Right renal cortex interstitium (tissue), 3 donors: ENCODE measurements at places on chromosomes 11 and 22. TPM values are rescaled to one million over a fixed set of nuclear protein-coding genes. Genes with fewer than 3 reads are reported as not detected.
A peak's percentile ranks its signal among the peaks of the same experiment; 100 is the strongest.

The MICALL1 gene
- 28.9 TPM for polyA plus RNA-seq

The YPEL4 gene
- 1.9 TPM for polyA plus RNA-seq

The OR51I2 gene
- not detected for polyA plus RNA-seq

The DDI1 gene
- not detected for polyA plus RNA-seq

- DNase-seq, result no peak
Measured at GRCh38 chr11:69718147-69718546, 14.3 kb upstream of the FGF19 start.

DNA sequence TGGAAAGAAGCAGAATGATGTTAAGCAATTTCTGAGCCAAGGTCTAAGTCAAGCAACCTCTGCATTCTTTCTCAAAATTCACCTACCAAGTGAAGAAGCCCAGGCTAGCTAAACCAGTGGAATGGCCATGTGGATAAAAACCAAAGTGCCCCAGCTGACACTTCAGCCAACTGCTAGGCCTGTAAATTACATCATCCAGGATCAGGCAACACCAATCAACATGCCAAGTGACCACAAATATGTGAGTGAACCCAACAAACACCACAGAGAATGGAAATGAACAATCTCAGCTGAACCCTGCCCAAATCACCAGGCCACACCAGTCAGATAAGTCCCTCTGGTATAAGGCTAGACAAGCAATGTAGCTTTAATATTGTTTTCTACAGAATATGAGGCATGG is 25.1 kb upstream of the FJX1 start:
- no peak for DNase-seq

GRCh38 chr22:22397292-22397870 is 111.2 kb downstream of the ZNF280B start:
- peak; percentile 18 for DNase-seq

- no peak for DNase-seq
Measured at GRCh38 chr11:122765487-122766131, 72.7 kb upstream of the CRTAM start.

DNA sequence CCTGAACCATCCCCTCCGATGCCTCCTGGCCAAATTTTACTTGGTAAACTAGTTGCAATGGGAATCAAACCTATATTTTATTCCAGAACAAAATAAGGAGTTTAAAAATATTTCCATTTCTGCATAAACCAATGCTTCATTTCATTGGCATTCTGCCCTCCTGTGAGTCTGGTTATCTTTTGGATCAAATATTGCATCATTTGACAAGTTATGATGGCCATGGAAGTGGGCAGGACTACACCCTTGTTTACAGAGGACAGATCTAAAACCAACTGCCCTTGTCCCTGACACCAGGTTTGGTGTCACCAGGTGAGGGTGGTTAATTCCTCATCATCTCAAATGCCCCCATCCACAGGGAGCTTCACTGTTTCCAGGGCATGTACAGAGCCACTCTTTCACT is 28.2 kb upstream of the E2F8 start:
- no peak for DNase-seq

DNA sequence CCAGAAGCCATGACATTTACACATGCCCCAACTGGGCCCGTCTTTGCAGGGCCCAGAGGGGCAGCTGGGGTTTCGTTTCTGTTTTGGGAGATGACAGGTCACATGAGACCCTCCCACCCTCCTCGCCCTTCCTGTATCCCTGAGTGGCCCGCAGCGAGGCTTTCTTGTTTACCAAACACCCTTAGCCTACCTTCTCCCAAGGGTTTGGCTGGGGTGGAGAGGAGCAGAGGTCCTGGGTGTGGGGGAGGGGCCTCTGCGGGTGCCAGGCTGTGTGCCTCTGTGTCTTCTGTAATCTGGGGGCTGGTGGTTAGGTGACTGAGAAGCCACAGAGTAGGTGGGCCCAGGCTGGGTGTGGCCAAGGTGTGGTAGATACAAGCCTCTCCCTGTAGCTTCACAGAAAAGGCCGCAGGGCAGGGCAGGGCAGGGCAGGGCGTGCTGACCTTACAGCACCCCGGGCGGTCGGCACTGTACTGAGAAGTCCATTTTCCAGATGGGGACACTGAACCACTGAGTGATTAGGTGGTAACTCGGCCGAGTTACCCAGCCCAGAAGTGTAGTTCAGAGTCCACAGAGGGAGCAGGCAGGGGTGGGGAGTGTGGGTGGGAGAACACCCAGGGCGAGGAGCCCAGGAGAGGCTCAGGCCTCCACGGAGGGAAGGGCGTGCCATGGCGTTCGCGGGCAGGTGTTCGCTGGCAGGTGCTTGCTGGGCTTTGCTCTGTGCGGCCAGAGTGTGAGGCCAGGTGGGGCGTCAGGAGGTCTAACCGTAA is 8.7 kb downstream of the PRR5 start:
- no peak for DNase-seq

- DNase-seq, result no peak
Measured at GRCh38 chr11:44574610-44575287, 9.3 kb downstream of the CD82 start.

GRCh38 chr11:26820739-26821138 is 98.9 kb upstream of the SLC5A12 start:
- DNase-seq, result no peak

DNA sequence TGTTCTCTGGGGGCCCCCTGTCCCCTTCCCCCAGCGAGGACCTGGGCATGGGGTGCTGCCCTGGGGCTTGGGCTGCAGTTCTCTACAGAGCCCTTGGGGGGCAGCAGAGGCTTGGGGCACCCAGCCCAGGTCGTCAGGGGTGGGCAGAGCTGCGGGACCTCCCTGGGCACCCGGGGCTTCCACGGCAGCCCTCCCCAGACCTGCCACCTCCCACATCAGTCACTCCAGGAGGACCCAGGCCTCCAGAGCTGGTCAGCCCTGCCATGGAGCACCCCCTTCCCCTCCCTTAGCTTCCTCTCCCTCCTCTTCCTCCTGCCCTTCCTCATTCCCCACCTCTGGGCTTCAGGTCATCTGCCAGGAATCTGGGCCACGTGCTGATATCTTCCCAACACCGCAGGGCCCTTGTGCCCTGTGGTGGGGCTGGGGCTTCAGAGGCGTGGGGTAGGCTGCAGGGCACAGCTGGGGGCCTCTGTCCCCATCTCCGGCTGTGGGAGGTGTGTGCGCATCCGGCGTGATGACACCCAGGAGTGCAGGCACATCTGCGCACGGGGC is 5.8 kb downstream of the TSPAN4 start:
- no peak for DNase-seq

GRCh38 chr11:1862588-1863351 is 9.9 kb downstream of the LSP1 start:
- DNase-seq, result no peak

DNA sequence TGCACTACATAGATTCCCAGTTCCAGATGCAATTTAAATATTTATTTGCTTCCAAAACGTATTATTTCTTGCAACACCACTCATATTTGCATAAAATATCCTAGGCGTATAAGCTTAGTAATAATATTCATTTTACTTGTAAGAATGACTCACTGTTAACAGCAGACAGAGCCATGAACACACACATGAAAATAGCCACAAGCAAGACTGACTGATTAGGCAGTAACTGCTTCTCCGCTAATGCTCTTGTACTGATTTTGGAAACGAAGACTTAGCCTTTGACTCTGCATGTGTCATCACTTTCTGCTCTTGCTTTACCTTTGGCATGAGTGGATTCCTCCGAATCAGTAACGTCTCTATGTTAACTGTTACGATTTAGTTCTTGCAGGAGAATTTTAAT is 6.0 kb downstream of the OR10Q1 start:
- no peak for DNase-seq

GRCh38 chr11:110071197-110071596 is 22.0 kb upstream of the ZC3H12C start:
- no peak for DNase-seq

DNA sequence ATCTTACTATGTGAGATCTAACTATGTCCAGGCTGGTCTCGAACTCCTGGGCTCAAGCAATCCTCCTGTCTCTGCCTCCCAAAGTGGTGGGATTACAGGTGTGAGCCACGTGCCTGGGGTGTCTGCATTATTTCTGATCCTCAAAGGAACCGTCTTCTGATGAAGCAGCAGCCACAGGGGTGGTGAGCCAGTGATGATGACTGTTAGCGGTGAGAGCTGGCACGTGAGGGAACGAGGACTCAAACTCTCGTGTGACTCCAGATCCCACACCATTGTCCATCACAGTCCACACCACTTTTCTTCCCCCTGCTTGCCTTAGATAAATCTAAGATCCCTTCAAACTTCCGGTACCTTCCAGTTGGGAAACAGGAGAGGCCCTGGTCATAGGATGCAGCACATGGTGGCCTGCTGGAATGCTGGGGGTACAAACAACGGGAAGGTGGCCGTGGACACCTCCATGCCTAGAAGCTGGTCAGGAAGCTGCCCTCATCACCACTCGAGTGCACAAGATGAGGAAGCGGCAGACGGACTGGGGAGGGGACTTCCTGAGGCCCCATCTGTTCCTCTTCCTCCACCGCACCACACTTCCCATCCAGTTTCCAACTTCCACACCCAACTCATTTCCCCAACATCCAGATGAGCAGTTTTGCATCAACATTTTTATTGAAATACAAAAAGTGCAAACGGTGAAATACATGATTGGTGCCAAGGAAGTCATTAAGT is 23.8 kb downstream of the ARHGAP1 start:
- no peak for DNase-seq

- DNase-seq, result no peak
Measured at GRCh38 chr11:130486987-130487923, 38.8 kb downstream of the ADAMTS15 start.

DNA sequence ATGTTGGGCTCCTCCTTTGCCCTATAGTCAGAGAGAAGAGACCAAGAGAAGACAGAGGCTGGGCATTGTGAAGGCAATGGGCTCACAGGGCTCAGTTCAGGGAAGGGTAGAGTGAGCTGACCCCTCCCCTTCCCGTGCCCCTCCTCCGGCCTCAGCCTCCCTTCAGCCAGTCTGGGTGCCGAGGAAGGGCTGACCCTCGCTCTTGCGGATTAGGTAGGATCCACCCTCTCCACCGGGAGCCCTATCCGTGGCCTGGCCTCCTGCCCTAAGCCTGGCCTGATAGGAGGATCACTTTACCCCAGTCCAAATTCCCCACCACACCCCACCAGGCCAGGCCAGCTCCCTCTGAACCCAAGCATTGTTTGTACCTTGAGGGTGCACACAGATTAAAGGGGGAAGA is 1.8 kb upstream of the PPP1R14B start:
- no peak for DNase-seq

DNA sequence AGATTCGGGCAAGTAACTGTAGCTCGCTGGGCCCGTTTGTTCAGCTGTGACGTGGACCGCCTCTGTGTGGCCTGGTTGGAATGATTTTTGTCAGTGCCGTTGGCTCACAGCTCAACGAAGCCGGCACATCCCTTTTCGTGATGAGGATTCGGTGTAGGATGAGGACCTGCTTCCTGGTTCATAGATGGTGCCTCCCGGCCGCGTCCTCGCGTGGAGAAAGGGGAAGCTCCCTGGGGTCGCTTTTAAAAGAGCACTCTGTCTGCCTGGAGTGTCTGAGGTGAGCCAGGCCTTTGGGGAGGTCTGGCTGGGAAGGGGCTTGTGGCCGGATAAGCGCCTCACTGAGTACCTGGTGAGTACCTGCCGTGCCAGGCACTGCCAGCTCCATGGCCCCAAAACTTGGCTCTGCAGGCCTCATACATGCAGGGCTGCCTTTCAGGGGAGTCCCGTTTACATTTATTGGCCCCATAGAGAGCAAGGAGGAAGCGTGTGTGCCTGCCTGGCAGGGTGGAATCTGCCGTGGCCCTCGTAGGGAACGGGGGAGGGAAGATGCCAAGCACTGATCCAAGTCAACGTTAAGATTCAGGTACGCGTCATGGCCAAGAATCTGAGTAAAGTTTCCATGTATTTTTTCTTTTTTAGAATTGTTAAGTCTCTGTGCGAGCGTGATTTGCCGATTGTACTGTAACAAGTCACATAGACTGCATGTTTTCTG is 88.4 kb downstream of the ARHGAP8 start:
- no peak for DNase-seq

DNA sequence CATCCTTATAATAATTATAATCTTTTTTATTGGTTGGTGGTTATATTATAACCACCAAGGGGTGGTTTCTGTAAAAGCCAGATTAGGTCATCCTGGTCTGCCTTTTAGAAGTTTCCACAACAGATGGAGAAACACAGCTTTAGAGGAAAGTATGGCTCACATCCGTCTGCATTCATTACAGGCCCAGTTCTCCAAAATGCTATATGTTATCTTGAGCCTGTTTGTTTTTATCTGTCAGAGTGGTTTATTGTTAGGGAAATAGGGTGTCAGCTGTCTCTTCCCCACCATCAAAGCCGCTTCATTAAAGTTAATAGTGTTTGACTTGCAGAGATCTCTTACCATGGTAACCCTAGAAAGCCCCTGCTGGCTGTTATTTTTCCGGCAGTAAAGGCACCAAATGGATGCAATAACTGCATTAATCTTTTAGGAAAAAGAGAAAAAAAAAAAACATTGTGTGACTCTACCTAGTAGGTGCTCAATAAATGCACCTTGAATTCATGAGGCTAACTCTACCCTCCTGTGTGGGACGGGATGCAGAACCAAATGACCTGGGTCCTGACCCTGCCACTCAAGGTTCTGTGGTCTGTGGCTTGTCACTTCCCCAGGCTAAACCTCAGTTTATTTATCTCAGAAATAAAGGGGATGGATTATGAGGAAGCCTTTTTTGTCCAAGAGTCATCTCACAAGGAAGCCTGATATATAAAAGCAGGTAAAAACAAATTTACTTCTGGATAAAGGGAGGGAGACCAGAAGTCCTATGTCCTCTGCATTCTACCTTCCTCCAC is 118.3 kb downstream of the WT1 start:
- no peak for DNase-seq

GRCh38 chr11:46333394-46333947 is 13.8 kb upstream of the DGKZ start:
- no peak for DNase-seq

DNA sequence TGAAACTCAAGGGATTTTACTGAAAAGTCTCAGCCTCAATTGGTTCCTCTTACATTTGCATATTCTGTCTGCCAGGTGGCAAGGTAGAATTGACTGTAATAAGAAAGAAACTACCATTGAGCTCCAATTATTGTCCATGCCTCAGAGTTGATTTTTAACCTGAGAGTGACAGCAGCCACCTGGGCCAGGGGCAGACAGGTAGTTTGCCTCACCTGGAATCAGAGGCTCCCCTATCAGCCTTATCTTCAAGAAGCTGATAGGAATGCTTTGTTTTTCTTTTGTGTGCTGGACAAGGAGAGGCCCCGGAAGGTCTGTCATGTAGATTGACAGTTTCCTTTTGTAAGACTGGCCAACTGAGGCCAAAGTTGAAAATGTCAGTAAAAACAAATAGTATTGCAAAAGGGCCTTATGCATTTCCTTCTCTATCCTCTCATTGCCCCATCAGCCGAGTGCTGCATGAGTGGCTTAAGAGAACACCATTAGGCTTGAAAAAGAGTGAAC is 34.1 kb downstream of the CD44 start:
- DNase-seq, result no peak

- no peak for DNase-seq
Measured at GRCh38 chr11:44000731-44001130, 47.0 kb upstream of the ACCSL start.
